Brain microvascular endothelial cell (primary cell): ENCODE measurements at places on chromosomes 13 and 19.

DNA sequence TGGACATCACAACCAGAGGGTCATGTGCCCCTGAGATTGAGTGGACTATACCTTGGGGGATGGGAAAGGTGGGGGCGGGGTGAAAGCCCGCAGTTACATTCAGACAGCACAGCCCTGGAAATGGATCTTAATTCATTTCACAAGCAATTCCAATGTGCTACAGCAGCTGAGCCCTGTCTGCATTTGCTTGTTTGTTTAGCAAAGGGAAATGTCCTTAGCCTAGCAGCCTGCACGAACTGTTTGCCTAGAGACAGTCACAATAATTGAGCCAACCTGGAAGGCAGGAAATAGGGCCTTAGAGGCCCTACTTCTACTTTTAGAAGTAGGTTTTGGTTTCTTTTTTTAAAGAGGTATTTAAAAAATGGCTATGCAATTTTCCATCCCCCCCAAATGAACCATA, 177.3 kb upstream of the KL start:
- peak; percentile 14 for DNase-seq

DNA sequence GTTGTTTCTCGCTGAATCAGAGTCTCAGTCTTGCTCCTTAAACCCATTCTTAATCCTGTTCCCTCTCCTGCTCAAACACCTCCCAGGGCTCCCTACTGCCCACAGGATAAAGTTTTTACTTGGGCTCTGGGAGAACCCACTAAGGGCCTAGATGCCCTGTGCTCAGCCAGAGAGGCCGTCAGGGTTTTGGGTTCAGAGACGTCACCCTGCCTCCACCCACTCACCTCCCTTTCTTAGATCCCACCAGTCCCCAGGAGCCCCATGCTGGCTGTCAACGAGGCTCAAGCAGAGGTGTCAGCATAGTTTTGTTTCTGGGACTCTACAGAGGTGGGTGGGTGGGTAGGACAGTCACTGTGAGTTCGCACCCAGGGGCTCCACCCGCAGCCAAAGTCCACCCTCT, 15.5 kb upstream of the CYP4F2 start:
- no peak for DNase-seq

GRCh38 chr13:37460166-37460565, 138.4 kb downstream of the POSTN start:
- no peak for DNase-seq

GRCh38 chr13:87093399-87093798, 577.8 kb upstream of the SLITRK5 start:
- no peak for DNase-seq

DNA sequence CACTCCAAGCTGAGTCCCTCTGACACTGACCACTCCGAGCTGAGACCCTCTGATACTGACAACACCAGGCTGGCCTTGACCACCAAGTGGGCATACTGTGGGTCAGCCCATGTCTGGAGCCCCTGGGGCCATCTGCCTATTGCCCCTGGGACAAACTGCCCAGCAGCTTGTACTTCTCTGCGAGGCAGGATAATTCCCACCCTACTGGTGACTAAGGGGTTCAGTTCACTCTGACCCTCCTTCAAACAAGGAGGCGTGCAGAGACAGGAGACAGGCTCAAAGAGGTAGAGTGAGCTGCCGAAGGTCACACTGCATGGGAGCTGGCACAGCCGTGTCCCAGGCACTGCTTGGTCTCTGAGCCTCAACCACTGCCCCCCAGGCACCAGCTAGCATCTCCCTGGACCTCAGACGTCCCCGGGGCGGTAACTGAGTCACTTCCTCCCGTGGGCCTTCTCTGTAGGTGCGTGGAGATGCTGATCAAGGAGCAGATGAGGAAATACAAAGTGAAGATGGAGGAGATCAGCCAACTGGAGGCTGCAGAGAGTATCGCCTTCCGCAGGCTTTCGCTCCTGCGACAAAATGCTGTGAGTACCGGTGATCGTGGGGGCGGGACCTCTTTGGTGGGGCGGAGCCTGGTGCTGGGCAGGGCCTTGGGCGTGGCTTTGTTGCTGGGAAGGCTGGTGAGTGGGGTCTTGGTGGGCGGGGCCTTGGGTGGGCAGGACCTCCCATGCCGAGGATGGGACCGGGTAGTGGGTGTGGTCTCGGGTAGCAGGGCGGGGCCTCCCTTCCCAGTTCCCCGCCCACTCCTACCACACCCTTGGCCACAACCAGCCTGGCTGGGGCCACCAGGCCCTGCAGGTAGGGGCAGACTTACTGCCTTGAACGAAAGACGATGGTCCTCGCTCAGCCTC, 5.8 kb upstream of the USE1 start:
- no peak for DNase-seq

DNA sequence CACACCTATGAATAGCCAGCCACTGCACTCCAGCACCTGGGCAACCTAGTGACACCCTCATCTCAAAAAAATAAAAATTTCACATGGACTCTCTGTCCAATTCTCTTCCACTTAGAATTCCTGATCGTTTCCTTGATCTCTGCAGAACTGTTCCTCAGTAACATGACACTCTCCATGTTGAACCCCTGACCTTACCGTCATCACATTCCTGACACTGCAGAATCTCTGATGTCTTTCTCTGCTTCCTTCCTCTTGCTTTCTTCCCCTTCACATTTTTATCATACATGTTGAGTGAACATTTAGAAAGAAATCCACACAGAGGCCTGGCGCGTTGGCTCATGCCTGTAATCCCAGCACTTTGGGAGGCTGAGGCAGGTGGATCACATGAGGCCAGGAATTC, 15.0 kb downstream of the ZNF114 start:
- DNase-seq: peak; percentile 66

GRCh38 chr13:97492257-97492656, 58.3 kb downstream of the RAP2A start:
- DNase-seq: no peak
